ENCODE measurements at places on chromosomes 11 and 22.

GRCh38 chr22:20243176-20243536 is 25.0 kb downstream of the RTN4R start:
- DNase-seq, result no peak

DNA sequence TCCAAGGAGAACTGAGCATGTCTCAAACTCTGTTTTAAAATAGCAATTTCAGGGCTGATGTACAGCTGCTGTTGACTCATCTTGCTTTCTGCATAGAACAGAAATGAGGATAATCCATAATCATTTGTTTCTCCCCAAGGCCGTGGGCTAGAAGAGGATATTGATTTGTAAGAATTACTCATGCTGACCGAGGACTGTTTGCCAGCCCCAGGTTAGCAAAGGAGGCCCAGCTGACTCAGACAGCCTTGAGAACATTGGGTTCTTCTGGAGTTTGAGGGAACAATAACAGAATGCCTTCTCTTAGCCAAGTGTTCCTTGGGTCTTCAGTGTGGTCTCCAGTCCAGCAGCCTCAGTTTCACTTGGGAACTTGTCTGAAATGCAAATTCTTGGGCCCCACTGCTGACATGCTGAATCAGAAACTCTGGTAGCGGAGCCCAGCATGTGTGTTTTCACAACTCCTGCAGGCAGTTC is 92.0 kb downstream of the ZC3H12C start:
- DNase-seq, result no peak

GRCh38 chr11:44950625-44951476 is at the start of gene TP53I11:
TSS of gene TP53I11 (minus strand) at chr11:44950883. CDS start at chr11:44938335, 12,548 bp downstream.
- DNase-seq, result peak; percentile 70

GRCh38 chr22:38415046-38415445 is 40.0 kb downstream of the KCNJ4 start:
- no peak for DNase-seq

GRCh38 chr11:18463439-18463838 is 7.8 kb downstream of the LDHAL6A start:
- DNase-seq, result no peak

GRCh38 chr22:24871611-24872205 is 65.7 kb downstream of the SGSM1 start:
- DNase-seq, result no peak

- DNase-seq, result no peak
Measured at GRCh38 chr22:37545703-37546436, 14.4 kb upstream of the CDC42EP1 start.

GRCh38 chr11:62603072-62603408 is 1.4 kb upstream of the MTA2 start:
- DNase-seq, result no peak

DNA sequence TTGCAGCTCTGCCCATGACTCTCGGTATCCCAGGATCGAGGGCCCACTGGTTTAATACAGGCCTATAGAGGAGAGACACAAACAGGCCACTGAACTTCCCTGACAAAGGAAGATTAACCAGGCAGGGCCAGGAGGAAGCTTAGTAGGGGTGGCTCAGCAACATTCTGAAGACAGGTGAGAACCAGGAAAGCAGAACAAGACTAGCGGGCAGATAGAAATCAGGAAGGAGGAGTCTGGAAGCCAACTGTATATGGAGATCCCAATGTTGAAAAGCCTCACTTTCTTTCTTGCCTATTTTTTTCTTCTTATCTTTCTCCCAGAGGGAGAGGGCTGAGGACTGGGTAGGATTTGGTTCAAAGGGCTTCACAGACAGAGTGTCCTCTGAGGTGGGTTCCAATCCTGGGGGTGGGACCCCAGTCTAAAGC is 5.4 kb downstream of the PI4KA start:
- no peak for DNase-seq

DNA sequence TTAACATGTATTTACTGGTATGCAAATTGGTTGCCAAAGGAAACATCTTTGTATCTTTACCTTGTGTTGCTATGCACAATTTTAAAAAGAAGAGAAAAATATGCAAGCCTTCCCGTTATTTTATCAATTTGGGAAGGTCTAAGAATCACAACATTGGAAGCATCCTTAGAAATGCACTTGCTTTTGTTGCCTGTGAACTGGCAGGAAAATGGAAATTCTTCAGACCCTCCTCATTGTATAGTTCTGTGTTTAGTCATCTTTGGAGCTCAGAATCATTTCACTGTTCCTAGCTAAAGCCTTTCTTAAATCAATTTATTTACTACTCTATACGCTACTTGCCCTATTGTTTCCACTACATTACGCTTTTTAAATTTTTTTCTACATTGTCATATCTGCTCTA is 574.5 kb downstream of the DLG2 start:
- no peak for DNase-seq

DNA sequence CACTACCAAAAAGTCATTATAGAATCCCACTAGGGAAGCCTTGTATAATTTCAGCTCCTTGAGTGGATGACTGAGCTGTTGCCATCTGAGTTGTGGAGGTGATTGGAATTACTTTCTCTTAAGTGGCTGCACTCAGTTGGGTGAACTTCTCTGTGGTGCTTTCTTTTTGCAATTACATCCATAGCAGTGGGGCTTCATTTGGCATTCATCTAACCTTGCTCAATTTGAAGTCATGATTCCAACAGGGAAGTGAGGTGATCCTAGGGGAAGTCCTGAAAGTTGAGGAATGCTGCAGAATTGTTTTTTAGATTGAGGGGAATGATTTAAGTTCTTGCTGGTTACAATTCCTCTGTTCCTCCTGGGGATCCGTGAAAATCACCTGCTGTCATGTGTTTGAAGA is 39.6 kb downstream of the ARHGAP42 start:
- DNase-seq, result no peak

DNA sequence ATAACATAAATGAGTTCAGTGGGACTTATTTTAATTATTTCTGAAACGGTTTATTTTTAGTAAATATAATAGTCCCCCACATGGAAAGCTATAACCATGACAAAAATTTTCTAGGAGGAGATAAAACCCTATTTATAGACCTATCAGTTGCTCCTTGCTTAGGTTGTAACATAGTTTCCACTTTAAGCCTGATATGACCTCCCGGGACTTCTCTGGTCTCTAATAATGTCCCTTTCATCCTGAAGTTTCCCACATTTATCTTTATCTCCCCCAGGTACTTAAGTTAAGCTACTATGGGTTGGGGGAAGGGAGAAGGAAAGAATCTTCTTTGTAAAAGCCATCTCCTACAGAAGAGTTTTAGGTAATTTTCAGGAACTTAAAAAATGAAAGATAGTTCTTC is 117.7 kb downstream of the RBFOX2 start:
- DNase-seq, result no peak

DNA sequence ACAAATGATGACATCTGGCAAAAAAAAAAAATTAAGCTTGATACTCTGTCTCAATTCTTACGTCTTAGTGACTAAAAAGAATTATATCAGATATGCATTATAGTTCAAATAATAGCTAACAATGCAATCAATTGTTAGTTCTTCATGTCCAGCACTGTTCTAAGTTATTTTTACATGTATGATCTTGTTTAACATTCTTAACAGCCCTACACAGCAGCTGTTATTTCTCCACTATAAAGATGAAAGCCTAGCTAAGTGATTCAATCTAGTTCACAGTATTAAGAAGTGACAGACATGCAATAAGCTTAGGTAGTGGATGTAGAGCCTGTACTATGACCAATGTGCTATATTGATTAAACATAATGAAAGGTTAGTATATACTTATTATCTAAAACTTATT is 4.1 kb downstream of the ZNF214 start:
- DNase-seq, result no peak

DNA sequence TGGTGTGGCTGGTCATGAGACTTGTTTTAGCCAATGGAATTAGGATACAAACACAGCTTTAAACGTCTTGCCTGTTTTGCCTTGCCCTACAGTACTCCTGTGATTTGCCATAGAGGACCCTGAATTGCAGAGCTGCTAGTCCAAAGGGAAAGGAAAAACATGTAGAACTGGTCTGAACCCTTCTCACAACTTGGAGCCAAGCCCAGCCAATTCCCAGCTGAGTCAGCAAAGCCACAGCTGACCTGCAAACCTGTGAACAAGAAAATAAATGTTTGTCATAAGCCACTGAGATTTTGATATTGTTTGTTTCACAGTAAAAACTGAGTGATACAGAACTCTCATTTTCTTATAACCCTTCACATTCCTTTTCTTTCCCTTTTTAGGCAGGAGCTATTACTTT is 360.5 kb upstream of the API5 start:
- no peak for DNase-seq

DNA sequence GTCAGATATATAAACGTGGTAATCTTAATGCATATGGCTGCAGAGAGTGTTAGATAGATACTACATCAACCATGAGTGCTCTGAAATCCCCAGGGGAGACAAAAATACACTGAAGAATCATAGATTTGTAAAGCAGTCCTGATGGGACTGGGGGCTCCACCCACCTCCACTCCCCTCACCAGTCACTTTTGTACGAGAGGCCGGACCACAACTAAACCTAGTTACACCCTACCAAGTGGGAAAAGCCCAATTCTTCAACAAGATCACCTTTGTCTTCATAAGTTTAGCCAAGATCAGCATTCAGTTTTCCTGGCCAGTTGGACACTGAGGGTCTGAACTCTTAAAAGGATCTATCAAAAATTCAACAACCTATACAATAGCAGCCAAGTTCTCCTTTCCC is 1.5 kb downstream of the SF1 start:
- no peak for DNase-seq

- no peak for DNase-seq
Measured at GRCh38 chr22:31243339-31244045, 31.4 kb downstream of the LIMK2 start.

DNA sequence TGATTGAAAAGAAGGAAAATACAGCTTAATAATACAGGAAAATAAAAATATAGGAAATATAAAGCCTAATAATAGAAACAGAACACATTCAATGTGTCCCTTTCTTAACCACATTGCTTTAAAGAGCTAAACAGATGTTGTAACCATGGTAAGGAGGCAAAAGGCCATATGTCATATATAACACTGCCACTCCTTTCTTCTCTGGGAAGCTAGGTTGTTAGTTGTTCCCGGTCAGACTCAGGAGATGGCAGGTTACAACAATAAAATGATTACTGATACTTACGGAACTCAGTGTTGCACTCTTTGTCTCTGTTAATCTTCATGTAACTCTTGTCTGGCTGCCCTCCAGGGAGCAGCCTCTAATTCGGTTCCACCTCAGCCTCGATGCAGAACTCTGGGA is 134.7 kb upstream of the PGR start:
- no peak for DNase-seq

GRCh38 chr11:8262552-8263108 is 1.0 kb downstream of the LMO1 start:
- peak; percentile 38 for DNase-seq

DNA sequence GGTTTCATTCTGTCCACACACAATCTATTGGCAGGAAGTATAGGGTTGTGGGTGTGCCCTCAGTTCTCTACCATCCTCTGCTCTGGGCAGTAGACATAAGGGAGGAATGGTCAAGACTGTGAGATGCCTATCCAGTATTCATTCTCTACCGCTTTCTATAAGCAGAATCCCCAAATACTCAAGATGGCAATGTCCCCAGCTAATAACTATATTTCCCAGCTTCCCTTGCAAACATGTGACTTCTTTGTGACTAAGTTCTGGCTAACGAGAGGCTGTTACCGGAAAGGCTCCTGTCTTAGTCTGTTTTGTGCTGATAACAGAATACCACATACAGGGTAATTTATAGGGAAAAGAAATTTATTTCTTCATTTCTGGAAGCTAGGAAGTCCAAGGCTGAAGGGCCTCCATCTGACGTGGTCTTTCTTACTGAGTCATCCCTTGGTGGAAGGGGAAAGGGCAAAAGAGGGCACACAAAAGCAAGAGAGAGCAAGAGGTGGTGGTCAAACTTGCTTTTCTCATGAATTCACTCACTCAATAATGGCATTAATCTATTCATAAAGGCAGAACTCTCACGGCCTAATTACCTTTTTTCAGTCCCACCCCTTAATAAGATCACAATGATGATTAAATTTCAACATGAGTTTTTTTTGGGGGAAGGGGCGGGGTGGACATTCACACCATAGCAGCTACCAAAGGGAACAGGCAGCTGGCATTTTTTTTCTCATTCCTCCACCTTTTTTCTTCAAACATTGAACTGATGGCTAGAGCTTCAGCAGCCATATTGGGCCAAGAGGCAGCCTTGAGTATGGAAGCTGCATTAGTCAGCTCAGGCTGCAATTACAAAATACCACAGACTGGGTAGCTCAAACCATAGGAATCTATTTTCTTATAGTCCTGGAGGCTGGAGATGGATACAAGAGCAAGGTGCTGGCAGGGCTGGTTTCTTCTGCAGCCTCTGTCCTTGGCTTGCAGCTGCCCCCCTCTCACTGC is 109.7 kb upstream of the OR9Q1 start:
- DNase-seq, result no peak

DNA sequence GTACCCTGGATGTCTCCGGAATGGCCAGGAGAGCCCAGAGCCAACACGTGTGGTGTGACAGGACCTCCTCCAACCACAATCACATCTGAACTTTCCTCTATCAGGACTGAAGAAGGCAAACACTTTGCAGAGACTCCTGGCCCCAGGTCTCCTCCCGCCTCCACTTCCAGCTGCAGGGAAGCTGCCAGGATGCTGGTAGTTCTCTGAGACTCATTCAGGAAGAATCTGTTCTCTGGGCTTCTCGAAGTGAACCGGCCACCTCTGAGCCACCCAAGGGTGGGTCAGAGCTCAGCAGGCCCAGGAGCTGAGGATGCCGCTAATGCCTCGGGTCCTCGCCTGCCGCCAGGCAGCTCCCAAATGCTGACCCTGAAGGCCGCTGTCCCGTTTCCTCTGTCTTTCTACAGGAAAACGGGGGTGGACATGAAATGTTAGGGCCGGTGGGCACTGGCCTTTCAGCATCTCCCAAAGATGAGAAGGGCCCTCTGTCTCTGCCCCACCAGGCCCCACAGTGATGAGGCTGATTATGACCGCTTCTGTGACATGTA is 789.9 kb downstream of the BRD1 start:
- no peak for DNase-seq

DNA sequence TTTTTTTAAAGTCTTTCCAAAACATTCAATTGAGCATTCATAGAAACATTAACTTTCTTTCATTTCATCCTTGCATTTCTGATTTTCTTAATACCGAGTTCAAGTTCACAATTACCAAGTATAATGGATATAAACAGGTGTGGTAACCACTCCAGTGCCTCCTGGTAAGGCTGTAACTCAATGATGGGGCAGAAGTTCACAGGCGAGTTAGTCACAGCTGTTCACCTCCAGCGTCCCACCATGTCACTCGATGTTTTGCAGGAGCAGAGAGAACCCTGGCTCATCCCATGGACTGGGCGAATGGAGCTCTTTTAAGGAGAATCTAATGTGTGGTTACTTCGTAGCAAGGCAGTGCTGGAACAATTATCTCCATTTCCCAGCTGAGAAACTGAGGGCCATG is 94.4 kb upstream of the ALX4 start:
- DNase-seq, result no peak

DNA sequence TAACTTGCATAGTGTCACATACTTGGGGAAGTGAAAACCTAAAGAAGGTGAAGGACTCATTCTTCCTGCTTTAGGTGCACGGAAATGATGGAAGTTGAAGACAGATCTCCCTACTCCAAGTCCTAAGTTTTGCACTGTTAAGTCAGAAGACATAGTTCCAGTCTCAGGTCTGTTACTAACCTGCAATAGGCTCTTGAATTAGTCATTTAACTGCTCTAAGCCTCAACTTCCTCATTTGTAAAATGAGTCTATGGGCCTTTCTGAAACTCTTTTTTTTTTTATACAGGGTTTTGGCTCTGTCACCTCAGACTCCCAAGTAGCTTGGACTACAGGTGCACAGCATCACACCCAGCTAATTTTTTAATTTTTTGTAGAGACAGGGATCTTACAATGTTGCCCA is 30.8 kb upstream of the POU2AF1 start:
- no peak for DNase-seq

GRCh38 chr11:33532257-33532656 is 168.4 kb downstream of the C11orf91 start:
- DNase-seq, result no peak

- DNase-seq, result no peak
Measured at GRCh38 chr11:71248251-71248570, 4.2 kb downstream of the SHANK2 start.

Data from stimulated activated CD4-positive, alpha-beta T cell treated with anti-CD3 and anti-CD28 coated beads, TNF-alpha, amount 100 ng/mL, for 24 hours (primary cell).